EL (cell line): ENCODE measurements at places on chromosomes 4 and X.

- DNase-seq, result peak; percentile 34
These were observed 10.2 kb upstream of the N4BP2 start for GRCh38 chr4:40046311-40046980.

GRCh38 chrX:27132862-27133261, 330.3 kb downstream of the PPP4R3C start:
- DNase-seq, result no peak

DNA sequence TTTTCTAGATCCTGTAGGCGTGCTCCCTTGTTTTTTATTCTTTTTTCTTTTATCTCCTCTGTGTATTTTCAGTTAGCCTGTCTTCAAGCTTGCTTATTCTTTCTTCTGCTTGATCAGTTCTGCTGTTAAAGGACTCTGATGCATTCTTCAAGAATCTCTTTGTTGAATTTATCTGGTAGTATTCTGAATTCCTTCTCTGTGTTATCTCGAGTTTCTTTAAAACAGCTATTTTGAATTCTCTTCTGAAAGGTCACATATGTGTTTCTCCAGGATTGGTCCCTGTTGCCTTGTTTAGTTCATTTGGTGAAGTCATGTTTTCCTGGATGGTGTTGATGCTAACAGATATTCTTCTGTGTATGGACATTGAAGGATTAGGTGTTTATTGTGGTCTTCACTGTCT, 15.3 kb downstream of the RAB33B start:
- DNase-seq, result no peak

DNA sequence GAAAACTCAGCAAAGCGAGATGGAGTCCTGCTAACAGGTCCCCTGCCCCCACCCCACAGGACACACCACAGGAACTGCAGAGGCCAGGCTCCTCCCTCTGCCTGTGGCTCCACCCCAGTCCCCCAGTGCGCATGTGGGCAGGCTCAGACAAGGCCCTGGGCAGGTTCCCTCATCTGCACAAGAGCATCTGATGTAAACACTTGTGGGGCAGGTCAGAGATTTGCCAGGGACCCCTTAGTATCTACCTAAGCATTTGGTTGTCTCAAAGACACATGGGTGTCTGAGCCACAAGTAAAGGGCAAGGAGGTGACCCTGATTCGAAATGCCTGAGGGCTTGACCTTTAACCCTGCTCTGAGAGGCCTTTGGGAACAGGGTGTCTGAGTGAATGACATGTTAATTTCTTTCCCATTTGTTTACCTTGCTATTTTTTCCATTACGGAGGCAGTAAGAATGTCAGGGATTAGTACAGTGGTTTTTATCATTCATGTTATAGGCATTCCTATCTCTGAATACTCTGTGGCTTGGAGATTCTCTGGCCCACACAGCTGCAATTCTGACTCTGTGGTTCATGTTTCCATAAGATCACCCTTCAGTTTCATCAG, 85.3 kb downstream of the ZNF518B start:
- DNase-seq, result peak; percentile 70

DNA sequence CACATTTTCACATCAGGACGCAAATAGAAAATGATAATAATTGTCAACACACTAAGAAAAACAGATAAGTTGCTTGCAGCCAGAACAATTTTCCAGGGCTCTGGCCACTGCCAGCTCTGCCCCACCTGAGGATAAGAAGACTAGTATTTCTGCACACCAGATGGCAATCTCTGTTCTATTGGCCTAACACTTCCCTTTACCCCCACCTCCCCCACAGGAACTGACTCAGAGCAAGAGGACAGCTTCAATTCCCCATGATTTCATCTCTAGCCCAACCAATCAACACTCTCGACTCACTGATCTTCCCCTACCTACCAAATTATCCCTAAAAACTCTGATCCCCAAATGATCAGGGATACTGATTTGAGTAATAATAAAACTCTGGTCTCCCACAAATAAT, 164.0 kb downstream of the SMARCA1 start:
- peak; percentile 13 for DNase-seq

GRCh38 chr4:99878604-99879003, 15.6 kb downstream of the LAMTOR3 start:
- no peak for DNase-seq

DNA sequence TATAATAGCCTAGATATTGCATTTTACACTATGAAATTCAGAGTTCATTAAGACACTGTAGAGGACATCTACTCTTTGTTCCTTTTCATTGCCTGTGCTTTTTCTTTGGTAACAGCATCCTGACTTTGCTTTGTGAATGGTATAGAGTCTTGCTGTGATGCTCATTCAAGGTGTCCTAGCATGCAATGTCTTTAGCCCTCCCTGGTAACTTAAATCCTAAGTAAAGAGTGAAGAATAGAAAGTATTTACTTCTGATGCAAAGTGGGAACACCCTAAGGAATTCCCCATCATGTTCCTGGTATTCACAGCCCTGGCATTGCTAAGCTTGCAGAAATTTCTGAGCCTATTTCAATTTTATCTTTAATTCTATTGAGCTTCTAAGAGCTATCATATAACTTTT, 400.1 kb downstream of the FAT4 start:
- no peak for DNase-seq

- peak; percentile 49 for DNase-seq
These were observed at the start of gene CFI for GRCh38 chr4:109801895-109802319. TSS of gene CFI (minus strand) at chr4:109801999. CDS start at chr4:109801971, 28 bp downstream.

DNA sequence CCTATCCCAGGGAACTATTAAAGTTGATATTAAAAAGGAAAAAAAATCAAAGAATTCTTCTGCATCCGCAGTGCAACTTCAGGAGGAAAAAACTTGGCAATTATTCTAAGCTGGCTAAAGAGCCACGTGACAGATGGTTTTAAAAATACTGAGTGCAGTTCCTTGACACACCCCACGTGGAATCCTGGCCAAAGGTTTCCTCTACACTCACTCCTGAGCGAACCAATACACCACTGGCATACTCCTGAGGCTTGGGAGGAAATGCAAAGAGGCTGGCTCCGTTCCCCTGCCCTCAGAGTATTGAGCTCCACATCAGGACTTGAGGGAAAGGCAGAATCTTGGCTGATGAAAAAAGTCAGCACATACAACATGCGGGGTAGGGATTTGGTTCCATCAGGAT, 133.8 kb upstream of the ATP6AP2 start:
- no peak for DNase-seq

DNA sequence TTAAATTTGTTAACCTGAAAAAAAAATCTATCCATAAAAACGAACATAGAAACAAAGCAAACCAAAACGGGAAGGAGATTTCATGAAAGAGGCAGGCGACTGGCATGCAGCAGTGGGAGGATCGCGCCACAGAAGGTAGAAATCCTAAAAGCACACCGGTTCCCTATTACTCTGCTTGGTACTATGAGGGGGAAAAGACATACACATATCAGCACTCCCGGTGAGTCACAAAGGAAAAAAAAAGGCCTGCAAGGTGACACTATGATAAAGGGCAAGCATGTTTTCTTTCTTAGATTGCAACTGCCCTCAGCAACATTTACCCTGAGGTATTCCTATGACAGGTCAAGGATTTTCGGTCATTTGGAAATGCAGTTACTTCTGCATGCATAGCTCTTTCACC, 60.6 kb upstream of the NAP1L5 start:
- DNase-seq, result no peak

DNA sequence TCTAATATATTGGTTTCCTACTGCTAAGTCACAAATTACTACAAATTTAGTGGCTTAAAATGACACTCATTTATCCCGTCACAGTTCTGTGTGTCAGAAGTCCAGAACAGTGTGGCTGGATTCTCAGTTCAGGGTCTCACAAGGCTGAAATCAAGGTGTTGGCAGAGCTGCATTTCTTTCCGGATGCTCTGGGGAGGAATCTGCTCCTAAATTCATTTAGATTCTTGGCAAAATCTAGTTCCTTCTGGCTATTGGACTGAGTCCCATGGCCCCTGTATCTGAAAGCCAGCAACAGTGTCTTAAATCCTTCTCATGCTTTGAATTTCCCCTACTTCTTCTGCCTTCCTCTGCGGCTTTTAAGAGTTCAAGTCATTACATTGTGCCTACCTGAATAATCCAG, 103.1 kb upstream of the BMP3 start:
- DNase-seq, result no peak

DNA sequence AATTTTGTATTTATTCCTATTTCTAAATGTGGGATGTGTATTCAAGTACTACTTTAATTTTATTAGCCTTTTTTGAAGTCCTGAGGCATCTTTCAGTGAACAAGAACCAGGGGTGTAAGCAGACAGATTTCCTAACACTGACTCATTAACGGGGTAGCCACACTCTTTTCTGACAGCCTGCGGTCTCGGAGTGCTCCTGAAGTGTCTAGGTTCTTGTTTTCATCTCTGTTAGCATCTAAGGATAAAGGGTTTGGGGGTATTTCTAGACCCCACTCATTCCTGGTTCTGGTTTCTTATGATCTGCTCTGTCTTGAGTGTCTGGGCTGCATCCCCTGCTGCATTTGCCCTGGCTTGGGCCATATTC, 71.9 kb downstream of the GC start:
- DNase-seq, result peak; percentile 26

DNA sequence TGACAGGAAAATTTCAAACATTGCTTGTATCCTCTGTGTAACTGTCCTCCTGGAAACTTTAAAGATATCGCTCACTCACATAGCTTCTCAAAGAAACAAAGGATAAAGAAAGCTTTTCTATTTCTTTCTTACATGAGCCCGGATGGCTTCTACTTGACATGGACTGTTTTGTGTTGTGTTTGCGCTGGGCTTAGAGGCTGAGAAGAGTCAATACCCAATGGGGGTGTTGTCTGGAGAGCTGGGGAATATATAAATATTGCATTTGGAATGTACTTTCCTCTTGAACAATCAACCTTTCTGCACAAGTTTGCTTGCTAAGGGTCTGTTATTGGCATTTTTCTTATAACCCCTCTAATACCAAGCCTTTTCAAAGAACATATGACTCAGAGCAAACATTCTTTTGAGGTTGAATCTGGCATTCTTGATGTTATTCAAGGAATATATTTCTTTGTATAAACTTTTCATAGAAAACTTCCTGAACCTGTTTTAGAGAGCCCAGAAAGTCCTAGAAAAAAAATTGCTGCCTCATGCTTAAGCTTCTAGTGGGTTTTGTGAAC, 331.9 kb downstream of the PACRGL start:
- no peak for DNase-seq

DNA sequence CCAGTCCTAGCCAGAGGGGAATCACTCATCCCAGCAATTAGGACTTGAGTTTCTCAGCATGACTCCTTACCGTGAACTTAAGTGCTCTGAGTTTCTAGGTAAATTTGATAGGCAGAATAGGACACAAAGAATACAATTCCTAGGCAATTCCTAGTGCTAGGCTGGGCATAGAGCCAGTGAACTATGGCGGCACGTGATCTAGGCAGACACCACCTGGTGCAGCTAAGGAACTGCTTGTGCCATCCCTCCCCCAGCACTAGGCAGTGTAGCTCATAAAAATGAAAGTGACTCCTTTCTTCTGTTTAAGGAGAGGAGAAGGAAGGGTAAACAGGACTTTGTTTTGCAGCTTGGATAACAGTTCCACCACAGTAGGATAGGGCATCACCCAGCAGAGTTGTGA, 736.3 kb upstream of the PCDH7 start:
- peak; percentile 6 for DNase-seq

DNA sequence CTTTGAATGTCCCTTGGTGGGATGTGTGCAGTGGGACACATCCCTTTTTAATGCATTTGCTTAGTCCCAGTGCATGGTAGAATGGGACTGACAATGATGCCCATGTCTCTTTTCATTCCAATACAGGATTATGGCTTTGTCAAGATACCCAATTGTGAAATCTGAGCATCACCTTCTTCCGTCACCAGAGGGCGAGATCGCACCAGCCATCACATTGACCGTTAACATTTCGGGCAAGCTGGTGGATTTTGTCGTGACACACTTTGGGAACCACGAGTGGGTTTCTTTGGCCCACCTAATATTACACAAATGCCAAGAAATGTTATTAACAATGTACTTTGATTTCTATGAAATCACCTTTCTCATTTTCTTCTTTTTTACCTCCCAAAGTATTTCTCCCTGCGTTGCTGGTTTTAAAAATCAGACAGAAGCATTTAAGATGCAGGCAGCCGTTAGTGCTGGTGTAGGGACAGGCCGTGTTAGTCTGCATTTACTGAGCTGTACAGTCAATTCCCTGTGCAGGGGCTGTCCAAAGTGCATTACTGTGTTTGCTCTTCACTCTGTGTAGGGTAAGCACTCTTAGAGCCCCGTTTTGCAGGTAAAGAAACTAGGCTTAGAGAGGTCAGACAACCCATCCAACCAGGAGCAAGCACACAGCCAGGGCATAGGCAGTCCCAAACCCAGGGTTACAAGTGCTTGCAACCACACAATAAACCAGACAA, 46.5 kb downstream of the CWH43 start:
- DNase-seq, result peak; percentile 31

- no peak for DNase-seq
These were observed 152.7 kb downstream of the FSTL5 start for GRCh38 chr4:162011089-162011488.
